IPS DF 6.9 (cell line): ENCODE measurements at places on chromosomes 4 and X.

GRCh38 chrX:139691843-139692505 is 16.0 kb downstream of the MCF2 start:
- no peak for DNase-seq

GRCh38 chrX:105696870-105697269 is 125.5 kb upstream of the NRK start:
- DNase-seq, result no peak

DNA sequence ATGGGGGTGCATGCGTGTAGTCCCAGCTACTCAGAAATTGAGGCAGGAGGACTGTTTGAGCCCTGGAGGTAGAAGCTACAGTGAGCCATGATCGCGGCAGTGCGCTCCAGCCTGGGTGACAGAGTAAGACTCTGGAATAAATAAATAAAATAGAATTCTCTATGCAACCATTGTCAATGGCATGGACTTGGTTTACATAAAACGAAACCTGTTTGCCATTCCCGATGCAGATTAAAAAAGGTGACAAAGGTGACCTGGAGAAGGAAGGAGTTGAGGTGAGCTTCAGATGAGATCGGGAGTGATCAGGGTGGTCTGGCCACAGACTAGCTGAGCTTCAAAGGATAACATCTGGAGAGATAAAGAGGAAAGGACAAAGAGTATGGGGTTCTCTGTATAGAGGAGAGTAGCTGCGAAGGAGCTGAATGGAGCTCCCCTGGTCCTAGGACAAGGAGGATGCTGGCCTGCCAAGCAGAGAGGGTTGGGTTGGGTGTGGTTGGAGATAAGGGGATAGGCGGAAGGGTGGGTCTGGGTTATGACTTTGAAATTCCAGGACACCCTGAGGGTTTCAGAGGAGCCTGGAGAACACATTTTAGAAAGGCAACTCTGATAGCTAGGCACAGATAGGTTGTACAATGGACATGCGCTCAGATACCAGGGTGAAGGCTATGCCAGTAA is 98.6 kb downstream of the RBM47 start:
- no peak for DNase-seq

- DNase-seq, result no peak
These were observed 34.8 kb downstream of the ZNF185 start for GRCh38 chrX:152932598-152933175.

DNA sequence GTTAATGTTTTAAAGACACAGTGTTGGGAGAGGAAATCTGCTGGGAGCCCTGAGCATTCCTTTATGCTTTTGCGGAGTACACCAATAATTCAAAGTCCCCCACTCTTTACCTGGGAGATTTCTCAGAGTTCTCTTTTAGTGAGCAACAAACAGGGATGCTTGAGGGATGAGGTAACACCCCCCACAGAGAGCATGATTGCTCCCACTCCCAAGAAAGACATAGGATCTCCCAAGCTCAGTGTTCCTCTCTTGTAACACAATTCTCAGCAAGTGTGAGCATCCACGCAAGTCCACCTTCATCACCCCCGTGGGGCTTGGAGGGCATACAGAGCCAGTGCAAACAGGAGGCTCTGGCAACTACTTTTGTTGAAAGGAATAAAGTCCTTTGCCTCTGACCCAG is 36.1 kb downstream of the GSPT2 start:
- no peak for DNase-seq

DNA sequence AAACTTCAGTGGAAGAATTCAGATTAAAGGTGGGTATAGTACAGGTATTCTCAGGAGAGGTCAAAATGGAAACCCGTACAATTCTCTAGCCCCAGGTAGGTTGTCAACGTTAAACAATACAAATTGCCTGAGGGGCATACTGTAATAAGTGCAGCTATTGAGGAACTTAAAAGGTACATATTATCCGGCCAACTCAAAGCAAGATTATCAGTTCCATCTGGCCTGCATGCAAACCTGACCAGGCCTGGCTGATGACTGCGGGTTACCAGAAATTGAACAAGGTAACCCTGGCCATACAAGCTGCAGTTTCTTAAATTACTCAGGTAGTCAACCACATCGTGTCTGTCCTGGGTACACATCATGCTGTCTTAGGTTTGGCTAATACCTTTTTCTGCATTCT is 12.3 kb upstream of the ZNF630 start:
- no peak for DNase-seq

- no peak for DNase-seq
These were observed 40.4 kb upstream of the HMX1 start for GRCh38 chr4:8912089-8912455.

DNA sequence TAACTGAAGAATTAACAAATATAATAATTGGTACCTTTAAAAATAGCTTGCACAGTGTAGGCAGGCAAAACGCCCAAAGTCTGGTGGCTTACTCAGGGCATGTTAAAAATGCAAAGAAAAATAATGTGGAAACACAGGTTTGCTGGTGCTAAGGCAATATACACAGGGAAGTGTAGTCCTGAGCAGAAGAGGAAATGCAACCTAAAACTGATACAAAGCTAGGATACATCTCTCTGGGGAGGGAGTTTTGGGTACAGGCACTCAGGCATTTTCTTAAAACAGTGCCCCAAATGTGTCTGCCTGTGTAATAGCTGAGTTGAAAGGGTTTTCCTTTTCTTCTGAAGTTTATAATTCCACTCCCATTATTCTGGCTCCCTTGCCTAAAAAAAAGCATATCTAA is 47.4 kb downstream of the TMPRSS11E start:
- no peak for DNase-seq
